ENCODE measurements at places on chromosomes 3 and 15.

DNA sequence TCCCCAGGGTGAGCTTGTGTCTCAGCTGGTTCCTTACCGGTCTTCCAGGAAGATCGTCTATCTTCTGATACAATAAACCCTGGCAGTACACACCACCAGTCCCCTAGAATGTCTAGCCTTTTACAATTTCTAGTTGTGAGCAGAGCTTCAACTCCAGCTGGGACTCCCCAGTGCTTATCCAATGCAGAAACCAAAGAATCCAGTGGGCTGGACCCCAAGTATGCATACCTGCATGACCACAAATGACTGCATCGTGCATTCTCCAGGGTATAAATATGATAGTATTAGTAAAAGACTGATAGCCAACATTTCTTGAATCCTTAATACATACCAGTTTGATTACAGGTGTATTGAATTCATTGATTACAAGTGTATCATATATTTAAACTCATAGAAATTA lies 176.0 kb downstream of the SATB1 start:
- no peak for DNase-seq

GRCh38 chr3:14256046-14256445 lies 77.4 kb downstream of the LSM3 start:
- no peak for DNase-seq

GRCh38 chr15:100833417-100834389 lies 45.9 kb upstream of the ALDH1A3 start:
- no peak for DNase-seq

GRCh38 chr15:62392376-62392775 lies 227.3 kb upstream of the C2CD4B start:
- DNase-seq = no peak

DNA sequence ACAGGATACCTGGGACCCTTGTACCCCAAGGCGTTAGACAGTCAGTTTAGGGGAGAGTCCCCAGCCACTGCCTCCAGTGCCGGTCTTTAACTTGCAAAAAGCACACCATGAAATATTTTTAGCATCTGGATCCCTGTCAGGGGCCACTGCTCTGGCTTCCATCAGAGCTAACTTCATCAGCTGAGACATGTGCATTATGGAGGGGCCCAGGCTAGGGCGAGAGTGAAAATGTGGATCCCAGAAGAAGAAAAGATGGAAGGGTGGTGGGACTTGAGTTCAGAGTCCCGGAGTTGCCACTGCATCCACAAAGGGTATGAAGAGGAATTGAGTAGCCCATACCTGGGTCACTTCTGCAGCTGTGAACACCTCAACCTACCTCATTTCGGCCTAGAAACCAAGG lies 23.5 kb upstream of the SPATA12 start:
- DNase-seq = no peak

- no peak for DNase-seq
Measured at GRCh38 chr3:99634881-99635280, 3.5 kb upstream of the COL8A1 start.

GRCh38 chr3:165442061-165442460 lies 245.9 kb upstream of the SLITRK3 start:
- DNase-seq = no peak

DNA sequence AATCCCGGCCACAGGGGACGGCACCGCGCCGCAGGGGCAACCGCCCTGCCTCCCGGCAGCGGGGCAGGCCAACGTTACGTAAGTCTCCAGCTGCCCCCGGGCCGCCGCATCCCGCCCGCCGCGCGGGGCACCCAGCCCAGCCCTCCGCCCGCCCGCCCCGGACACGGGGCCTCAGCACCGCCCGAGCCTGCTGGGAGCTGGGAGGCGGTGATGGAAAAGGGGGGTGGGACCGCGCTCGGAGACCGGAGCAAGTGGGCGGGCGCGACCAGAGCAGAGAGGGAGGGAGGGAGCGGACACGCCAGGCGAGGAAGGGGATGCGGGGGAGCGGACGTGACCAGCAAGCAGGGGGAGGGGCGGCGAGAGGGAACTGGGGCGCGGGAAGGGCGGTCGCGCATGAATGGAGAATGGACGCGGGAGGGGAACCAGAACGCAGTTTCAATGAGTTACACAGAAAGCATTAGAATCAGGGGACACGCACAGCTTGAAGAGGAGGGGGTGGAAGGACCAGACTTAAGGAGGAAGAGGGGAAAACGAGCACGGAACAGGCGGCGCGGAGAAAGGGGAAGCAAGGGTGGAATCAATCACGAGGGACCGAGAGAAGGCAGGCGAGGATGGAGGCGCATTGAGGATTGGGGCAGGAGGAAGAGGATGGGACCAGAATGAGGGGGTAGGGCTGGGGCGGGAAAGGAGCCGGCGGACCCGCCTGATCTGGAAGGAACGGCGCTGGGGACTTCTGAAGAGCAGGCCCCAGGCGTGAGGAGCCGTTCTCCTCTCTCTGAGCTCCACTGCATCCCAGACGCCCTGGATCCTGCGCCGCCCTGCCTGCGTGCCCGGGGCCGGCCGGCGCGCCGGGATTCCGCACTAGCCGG lies 559 bp downstream of the PKM start:
- peak; percentile 83 for DNase-seq

GRCh38 chr15:91102546-91103330 lies 2.7 kb downstream of the SV2B start:
- DNase-seq = no peak

DNA sequence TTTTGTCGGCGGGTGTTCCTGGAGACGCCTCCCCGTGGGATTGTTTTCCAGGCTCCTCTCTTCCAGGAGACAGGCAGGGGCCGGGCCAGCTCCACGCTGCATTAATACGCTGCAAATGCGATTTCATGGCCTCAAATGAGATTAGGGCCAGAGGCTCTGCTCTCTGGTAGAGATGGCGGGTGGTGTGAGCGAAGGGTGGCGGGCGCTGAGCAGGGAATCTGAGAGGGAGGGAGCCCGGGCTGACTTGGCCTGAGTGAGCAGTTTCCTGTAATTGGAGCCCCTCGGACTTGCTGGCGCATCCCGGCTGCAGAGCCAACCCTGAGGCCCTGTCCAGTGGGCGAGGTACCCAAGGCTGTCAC lies 7.4 kb upstream of the CCDC33 start:
- no peak for DNase-seq

- no peak for DNase-seq
Measured at GRCh38 chr3:119485563-119485962, 12.8 kb upstream of the TIMMDC1 start.
